ENCODE measurements at places on chromosomes 3 and 15.

DNA sequence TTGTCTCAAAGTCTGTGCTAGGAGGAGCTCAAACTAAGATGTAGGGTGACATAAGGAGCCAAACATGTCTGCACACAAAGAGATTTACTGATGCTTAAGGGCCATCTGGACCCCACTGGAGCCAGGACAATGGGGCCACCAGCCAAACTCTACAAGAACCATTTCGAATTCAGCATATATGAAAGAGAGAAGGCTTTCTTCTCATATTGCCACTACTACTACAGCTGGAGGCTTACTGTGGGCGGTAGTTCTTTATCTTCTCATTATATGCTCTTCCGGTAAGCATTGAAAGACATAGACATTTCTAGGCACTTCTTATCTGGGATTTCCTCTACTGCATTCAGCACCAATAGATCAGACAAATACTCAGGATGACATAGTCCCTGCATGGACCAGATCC is 404.4 kb upstream of the PROK2 start:
- no peak for DNase-seq

DNA sequence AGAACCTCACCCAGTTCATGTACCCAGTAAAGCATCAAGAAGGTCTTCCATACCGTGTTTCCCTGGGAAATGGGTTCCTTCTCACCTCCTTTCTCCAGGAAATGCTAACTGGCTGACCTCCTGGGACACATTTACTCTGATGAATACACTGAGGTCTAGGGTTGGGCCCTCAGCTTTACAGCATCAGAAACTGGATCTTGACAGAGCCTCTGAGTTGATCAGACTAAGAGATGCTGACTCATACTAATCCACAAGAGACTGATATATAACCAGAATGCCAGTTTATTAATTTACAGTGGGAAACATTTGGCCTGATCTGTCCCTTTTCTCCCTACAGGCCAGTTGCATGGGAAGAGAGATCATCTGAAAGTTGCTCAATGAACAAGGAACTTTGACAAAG is 55.8 kb downstream of the GTF2E1 start:
- no peak for DNase-seq

DNA sequence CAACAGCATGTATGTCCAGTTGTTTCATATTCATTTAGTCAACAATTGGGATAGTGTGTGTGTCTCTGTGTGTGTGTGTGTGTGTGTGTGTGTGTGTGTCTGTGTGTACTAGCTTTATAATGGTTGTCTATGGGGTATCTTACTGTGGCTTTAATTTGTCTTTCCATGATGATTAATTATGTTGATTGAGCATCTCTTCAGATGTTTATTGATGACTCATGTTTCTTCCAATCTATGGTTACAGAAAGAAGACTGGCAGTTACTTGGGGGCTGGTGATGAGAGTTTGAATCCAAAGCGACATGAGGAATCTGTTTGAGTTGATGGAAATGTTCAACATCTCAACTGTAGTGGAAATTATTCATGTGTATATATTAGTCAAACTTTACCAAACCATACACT is 440.1 kb downstream of the ZNF385D start:
- no peak for DNase-seq

- no peak for DNase-seq
Measured at GRCh38 chr3:126528800-126529541, 5.0 kb downstream of the CHST13 start.

DNA sequence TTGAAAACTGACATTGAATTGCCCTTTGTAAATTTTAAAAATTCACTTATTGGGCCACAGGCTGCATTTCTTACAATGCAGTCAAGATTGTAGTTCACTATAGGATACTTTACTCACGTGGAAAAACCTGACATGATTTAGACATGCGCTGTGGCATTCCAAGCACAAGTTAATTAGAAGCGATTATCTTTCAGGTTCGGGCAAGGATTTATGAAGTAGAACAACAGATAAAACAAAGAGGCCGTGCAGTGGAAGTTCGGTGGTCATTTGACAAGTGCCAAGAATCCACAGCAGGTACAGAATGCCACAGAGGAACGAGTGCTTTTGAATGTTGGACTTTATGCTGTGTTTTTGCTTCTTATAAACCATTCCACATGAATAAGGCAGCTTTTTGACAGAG is 37.8 kb downstream of the GPR171 start:
- no peak for DNase-seq

- no peak for DNase-seq
Measured at GRCh38 chr3:152350776-152351175, 82.0 kb downstream of the MBNL1 start.

GRCh38 chr3:10391391-10391790 is 70.5 kb upstream of the SEC13 start:
- DNase-seq = no peak

DNA sequence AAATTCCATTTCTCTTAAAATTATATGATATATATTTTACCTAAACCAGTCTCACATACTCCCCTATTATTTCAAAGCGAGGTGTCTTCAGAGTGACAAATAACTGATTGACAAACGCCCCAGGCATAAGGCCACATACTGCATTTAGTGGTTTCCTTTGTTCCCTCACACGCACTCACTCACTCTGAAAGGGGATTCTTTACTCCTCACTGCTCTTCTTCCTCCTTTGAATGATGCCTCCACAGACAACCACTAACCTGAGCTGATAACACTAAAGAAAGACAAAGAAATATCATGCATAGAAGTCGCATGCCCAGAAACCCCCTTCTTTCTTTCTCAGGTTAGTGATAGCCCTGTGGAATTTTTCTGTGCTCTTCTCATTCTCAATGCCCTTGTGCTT is 24.1 kb upstream of the BBX start:
- no peak for DNase-seq

- no peak for DNase-seq
Measured at GRCh38 chr15:84987949-84988624, 6.4 kb downstream of the PDE8A start.

DNA sequence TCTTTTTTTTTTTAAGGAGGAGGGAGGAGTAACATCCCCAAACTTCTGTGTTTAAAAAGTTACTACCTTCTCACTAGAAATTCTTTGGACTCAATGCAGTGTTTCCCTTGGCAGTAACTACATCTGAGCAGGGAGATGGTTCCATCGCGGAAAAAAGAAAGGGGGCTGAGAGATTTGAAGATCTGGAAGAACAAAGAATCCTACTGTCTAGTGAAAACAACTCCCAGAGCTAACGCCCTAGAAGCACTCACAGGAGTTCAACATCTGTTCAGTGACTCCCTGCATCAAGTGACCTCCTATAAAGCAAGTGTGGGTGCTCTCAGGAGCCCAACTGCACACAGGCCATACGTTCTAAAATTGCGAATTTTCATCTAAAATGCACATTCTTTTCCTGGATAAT is 66.8 kb upstream of the PXYLP1 start:
- DNase-seq = no peak

DNA sequence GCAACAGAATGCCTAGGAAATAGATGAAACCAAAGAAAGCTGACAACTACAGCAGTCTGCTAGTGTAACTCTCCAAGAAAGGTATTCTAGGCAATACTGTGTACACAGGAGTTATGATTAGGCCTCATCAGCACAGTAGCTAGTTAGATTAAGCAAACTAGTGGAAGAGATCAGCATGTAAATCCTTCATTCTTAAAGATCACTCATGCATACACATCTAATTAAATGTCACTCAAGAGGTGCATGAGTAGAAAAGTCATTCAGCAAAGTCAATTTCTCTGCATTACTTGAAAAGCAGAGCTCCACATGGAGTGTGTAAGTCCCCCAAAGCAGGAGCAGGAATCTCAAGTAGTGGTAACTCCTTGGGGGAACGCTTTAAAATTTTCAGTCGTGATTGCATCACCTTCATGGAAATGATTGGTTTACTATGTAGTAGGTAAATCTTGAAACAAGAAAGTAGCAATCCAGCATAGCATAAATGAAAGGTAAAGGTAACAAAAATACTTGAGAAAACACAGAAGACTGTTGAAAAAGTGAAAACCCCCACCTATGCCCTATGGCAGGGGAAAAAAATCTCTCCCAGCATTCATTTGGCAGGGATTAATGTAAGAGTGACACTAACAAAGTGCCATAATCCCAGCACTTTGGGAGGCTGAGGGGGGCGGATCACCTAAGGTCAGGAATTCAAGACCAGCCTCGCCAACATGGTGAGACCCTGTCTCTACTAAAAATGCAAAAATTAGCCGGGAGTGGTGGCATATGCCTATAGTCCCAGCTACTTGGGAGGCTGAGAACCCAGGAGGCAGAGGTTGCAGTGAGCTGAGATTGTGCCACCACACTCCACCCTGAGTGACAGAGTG is 29.4 kb upstream of the PPIB start:
- DNase-seq = no peak

- no peak for DNase-seq
Measured at GRCh38 chr15:70436428-70436827, 326.9 kb downstream of the UACA start.

DNA sequence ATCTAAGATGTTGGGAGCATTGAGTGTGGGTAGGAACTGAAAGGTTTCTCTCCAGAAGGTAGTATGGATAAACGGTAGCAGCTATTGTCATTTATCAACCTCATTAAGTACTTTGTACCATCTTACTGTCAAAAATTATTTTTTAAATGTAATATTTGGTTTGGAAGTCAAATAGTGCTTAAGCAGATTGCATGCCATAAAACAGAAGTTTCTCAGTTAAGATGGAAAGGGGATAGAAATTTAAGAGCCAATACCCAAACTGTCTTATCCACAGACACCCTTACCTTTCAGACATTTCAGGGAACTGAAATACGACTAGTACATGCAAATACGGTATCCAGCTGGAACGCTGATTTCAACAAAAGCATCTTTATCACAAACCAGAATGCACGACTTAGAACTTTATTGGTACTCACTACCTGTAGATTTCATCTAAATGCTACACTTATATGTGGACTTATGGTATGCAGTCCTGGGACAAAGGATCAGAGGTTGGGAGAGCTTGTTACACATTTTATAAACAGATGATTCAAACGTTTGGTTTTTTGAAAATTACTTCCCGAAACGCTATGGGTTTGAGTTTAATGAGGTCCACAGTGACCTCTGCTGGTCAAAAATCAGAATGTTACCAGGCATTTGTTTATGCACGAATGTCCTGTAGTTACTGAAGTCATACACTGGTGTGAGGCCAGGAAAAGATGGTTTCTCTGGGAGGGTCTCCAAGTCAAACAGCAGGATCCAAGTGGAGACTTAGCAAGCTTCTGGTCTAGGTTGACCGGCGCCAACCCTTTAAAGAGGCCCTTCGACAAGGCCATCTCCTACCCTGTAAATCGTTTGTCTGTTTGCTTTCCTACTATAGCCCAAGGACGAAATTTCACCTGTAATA is 45.7 kb upstream of the DUT start:
- no peak for DNase-seq

- no peak for DNase-seq
Measured at GRCh38 chr3:72990701-72991395, 5.8 kb upstream of the PPP4R2 start.

DNA sequence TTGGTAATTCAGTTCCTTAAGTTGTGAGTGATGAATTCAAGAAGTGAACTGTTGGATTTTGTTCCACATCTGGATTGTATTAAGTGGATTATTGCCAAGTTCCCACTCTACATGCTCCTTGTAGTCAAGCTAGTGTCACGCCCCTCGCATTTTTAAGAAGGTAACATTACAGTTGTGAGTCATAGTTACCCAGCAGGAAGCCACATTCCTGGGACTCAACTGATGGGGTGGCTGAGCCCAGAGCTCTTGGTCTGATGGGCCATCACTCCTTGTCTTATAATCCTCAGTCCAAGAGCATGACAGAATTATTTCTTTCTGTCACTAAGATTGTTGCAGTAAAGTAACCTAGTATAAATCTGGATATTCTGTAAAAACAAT is 102.7 kb downstream of the PTPRG start:
- no peak for DNase-seq

DNA sequence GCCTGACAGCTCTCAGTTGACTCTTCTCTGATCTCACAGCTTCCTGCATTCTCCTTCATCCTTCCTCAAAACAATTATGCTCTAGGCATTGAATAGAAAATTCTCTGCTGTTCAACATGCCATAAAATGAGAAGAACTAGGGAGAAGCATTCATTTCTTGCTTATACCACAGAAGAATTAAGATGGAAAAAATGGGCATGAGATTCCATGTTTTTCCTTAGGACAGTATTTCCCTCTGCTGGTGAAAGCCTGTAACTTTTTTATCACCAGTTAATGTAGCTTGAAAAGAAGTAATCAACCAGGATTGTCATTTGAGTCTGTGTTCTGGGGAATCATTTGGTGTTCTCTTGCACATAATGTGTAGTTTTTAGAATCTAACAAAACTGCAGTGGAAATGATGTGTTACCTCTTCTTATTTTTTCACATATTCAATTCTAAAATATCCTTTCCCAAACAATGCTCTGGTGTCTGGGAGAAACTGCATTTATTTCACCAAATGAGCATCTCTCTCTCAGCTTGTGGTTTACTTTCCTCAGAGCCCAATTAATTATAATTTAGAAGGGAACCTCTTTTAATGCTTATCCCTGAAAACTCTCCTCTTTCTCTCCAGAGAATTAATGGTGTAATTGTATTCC is 92.8 kb upstream of the DCBLD2 start:
- no peak for DNase-seq

DNA sequence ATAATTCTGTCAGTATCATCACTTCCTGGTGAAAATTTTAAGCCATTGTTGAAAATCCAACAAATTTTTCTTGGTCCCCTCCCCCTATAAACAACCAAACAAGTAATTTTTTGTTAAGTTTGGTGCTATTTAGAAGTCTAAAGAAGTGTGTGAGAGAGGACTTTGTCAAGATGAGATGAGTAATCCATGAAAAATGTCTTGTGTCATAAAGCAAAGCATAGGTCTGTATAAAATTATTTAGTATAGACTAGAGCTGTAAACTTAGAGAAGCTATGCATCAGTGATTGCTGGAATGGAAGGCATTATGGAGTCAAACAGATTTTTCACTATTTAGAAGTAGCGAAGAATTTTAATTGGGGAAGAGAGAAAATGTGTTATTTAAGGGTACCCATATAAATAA is 31.4 kb downstream of the MAPK6 start:
- DNase-seq = no peak

GRCh38 chr3:134369231-134369741 is 5.0 kb downstream of the AMOTL2 start:
- no peak for DNase-seq

DNA sequence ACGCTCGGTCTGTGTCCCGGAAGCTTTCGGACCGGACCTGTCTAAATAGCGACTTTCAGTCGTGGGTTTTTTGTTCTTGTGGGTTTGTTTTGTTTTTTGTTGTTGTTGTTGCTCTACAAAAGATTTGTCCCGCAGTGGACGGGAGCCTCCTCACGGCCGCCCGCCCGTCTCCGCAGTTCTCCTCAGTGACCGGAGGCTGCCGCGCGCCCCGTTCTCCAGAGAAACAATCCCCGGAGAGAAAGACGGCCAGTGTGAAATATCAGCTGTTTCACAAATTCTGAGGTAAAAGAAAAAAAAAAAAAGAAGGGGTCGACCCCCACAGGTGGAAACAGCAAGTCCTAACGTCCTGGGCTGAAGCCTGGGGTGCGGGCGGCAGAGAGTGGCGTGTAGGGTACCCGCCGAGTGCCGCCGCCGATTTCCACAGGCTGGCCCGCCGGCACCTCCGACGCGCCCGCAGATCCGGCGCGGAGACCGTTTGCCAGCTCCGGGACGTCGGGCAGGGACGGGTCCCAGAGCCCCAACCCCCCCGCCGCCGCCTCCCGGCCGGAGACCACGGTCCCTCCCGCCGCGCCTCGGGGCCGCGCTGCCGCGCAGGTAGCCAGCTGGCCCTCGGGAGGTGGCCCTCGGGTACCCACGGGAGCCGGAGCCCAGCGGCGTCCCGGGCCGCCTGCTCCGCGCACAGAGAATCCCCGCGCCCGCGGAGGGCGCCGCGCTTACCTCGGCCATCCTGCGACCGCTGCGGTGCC is 478 bp downstream of the BNC1 start:
- no peak for DNase-seq

GRCh38 chr3:8574670-8575322 is 69.8 kb downstream of the SSUH2 start:
- no peak for DNase-seq

- DNase-seq = no peak
Measured at GRCh38 chr15:78049691-78050440, 27.6 kb downstream of the TBC1D2B start.
